ENCODE measurements at places on chromosomes 2 and 18. TPM values are rescaled to one million over a fixed set of nuclear protein-coding genes. Genes with fewer than 3 reads are reported as not detected.

DNA sequence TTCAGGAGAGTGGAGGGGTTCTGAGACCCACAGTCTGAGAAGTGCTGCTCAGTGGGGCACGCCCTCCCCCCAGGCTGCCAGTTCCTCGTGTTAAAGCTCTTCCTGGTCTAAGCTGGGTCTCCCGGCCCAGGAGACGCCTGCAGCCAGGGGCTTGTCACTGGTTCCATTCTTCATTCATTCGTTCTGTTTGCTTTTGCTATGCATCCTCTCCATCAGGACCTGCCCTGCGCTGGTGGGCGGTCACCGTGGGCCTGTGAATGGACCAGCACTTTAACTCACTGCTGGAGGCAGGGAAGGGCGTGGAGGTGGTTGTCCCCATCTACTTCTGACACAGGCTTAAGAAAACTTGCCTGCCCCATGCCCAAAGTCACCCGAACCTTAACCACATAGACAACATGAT is 272.8 kb upstream of the HDAC4 start:
- H3K27ac ChIP-seq, result no peak overlapping the region
- H3K27me3 ChIP-seq, result no peaks in the 10 kb centered on the region
- H3K36me3 ChIP-seq, result no peaks in the 10 kb centered on the region
- DNase-seq, result no peak
- no peaks in the 10 kb centered on the region for H3K4me1 ChIP-seq

- no peaks in the 10 kb centered on the region for H3K4me1 ChIP-seq
- no peaks in the 10 kb centered on the region for H3K36me3 ChIP-seq
- no peak overlapping the region for H3K27ac ChIP-seq
- DNase-seq, result peak; percentile 29
Observed at GRCh38 chr2:46873604-46874068, 42.0 kb downstream of the MCFD2 start.

- no peaks in the 10 kb centered on the region for H3K36me3 ChIP-seq
- no peaks in the 10 kb centered on the region for H3K27me3 ChIP-seq
- no peaks in the 10 kb centered on the region for H3K4me1 ChIP-seq
- H3K27ac ChIP-seq, result no peak overlapping the region
- no peak overlapping the region for H3K4me3 ChIP-seq
- DNase-seq, result no peak
Observed at GRCh38 chr2:5077479-5078089, 614.6 kb upstream of the SOX11 start.

DNA sequence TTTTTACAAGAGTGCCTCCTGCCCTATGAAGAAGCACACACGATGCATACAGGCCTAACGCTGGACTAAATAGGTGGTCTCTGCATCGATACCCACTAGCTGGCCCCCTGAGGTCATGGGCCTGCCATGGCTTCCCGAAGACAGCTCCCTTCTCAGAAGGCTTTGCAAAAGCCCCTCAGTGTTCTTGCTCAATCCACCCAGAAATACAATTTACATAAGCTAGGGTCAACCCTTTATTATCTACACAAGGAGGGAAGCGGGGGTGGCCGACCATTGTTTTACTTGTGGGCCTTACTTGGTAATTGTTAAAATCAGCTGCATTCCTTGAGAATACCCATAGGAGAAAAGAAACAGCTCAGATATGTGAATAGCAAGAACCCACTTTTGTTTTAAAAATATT is 28.5 kb downstream of the UXS1 start:
- peaks cover 49% of the 10 kb centered on the region for H3K4me1 ChIP-seq
- DNase-seq, result no peak
- peaks cover 29% of the 10 kb centered on the region for H3K36me3 ChIP-seq
- H3K27me3 ChIP-seq, result no peaks in the 10 kb centered on the region

DNA sequence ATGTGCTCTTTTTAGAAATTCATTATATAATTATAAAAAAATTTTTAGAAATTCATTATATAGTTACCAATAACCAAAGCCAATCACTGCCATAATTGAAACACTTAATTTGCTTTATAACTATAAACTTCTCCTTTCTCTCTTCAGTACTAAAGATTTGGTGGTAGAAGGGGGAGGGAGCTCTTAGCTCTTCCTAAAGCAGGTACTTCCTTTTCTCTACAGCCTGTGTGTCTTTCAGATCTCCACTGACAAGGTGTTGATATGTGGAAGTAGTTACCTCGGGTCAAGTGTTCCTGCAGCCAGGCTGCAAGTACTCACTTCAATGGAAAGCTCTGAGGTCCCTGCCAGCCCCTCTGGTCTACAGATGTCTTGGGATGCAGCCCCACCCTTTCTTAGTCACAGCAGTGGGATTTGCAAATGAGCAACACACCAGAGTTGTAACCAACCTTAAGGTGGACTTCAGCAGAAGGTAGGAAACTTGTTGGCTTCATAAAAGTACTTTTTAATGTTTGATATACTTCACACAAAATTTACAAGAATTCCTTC is 690.0 kb downstream of the ARHGAP15 start:
- peaks cover 2% of the 10 kb centered on the region for H3K27me3 ChIP-seq
- H3K4me3 ChIP-seq, result no peak overlapping the region
- DNase-seq, result no peak
- H3K36me3 ChIP-seq, result no peaks in the 10 kb centered on the region
- no peak overlapping the region for H3K27ac ChIP-seq
- H3K4me1 ChIP-seq, result no peaks in the 10 kb centered on the region

DNA sequence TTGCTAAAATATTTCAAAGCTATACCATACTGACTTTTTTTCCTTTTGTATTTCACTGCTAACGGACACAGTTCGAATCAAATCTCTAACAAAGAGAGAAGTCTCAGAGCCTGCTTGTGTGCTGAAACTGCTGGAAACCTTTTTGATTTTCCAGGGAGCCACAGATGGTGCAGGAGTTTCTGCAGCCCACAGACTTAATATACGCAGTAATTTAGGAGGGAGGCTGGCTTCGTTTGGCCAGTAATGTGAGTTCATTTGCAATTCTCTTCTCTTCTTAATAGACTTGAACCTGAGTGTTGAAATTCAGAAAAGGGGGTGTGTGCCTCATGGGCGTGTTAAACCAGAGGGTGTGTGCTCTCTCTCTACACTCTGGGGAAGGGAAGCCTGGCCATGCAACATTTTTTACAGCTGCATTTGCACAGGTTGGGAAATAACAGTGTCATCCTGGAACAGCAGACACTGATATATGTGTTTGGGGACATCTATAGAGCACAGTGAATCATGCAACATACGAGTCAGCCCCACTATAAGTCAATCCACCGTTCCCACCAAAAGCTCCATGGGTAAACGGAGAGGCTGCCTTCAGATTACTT is 333.0 kb downstream of the CLIP4 start:
- no peak overlapping the region for H3K27ac ChIP-seq
- H3K4me3 ChIP-seq, result no peak overlapping the region
- H3K4me1 ChIP-seq, result no peaks in the 10 kb centered on the region
- H3K27me3 ChIP-seq, result peaks cover 15% of the 10 kb centered on the region
- H3K36me3 ChIP-seq, result no peaks in the 10 kb centered on the region

DNA sequence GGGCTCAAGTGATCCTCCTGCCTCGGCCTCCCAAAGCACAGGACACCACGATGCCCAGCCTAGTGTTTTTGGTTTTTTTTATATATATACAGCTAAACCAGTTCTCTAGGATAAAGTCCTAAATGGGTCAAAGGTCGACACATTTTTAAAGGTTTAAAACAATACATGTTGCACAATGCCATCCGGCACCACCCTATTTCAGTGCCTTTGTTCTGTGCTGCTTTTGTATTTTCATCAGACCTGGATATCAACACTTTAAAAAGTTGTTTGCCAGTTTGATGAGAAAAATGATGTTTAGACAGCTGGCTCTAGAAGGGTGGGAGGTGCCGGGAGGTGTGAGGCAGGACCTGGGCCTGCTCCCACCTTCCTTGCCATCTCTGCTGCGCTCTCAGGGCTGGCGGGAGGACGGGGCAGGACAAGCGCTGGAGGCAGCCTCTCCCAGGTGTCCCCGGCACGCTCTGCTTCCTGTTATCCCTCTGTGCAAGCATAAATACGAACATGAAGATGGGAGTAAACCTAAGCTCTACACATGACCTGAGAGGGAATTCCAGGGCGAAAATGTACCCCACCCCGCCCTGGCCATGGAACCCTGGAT is 103.7 kb downstream of the HS6ST1 start:
- DNase-seq, result no peak
- H3K36me3 ChIP-seq, result no peaks in the 10 kb centered on the region
- no peak overlapping the region for H3K27ac ChIP-seq
- peaks cover 1% of the 10 kb centered on the region for H3K27me3 ChIP-seq

- H3K4me1 ChIP-seq, result no peaks in the 10 kb centered on the region
- no peaks in the 10 kb centered on the region for H3K36me3 ChIP-seq
- no peak for DNase-seq
- H3K27ac ChIP-seq, result no peak overlapping the region
- H3K27me3 ChIP-seq, result peaks cover 31% of the 10 kb centered on the region
Observed at GRCh38 chr2:98281607-98282006, 64.6 kb upstream of the CNGA3 start.

GRCh38 chr2:215617060-215617824 is 181.4 kb upstream of the FN1 start:
- peaks cover 3% of the 10 kb centered on the region for H3K27me3 ChIP-seq
- no peak overlapping the region for H3K4me3 ChIP-seq
- DNase-seq, result no peak
- no peaks in the 10 kb centered on the region for H3K36me3 ChIP-seq
- H3K4me1 ChIP-seq, result no peaks in the 10 kb centered on the region

Gene MYO3B
- 0.18 TPM for total RNA-seq

Gene ABCG8
- not detected for total RNA-seq

Gene MC5R
- total RNA-seq, result not detected

Gene C1QL2
- total RNA-seq, result not detected

Gene ARHGAP25
- 132 TPM for total RNA-seq

Gene NOSTRIN
- not detected for total RNA-seq

Gene TRMT61B
- total RNA-seq, result 14.1 TPM

Data from activated CD4-positive, alpha-beta memory T cell treated with anti-CD3 and anti-CD28 coated beads, Interleukin-2, amount 10 ng/mL, durations not matched to agents 7 days and 5 days (primary cell).